Vagina (tissue), 2 donors: ENCODE measurements at places on chromosomes 3 and 15.

- no peak for DNase-seq
- H3K27me3 ChIP-seq: no peaks in the 10 kb centered on the region
- no peak overlapping the region for H3K4me3 ChIP-seq
- no peaks in the 10 kb centered on the region for H3K36me3 ChIP-seq
- no peak overlapping the region for H3K27ac ChIP-seq
Measured at GRCh38 chr3:25610167-25610566, 54.5 kb downstream of the TOP2B start.

GRCh38 chr15:82810890-82811426 lies 1.5 kb downstream of the WHAMM start:
- H3K27me3 ChIP-seq: no peaks in the 10 kb centered on the region
- no peaks in the 10 kb centered on the region for H3K36me3 ChIP-seq

- H3K27me3 ChIP-seq: no peaks in the 10 kb centered on the region
- H3K4me3 ChIP-seq: no peak overlapping the region
- H3K4me1 ChIP-seq: peaks cover 50% of the 10 kb centered on the region
- H3K27ac ChIP-seq: no peak overlapping the region
- no peaks in the 10 kb centered on the region for H3K36me3 ChIP-seq
Measured at GRCh38 chr15:66620744-66621344, 55.0 kb upstream of the LCTL start.

- H3K27ac ChIP-seq: no peak overlapping the region
- H3K27me3 ChIP-seq: no peaks in the 10 kb centered on the region
- H3K36me3 ChIP-seq: no peaks in the 10 kb centered on the region
- DNase-seq: no peak
- no peak overlapping the region for H3K4me3 ChIP-seq
Measured at GRCh38 chr3:101966226-101966625, 116.9 kb downstream of the NFKBIZ start.

DNA sequence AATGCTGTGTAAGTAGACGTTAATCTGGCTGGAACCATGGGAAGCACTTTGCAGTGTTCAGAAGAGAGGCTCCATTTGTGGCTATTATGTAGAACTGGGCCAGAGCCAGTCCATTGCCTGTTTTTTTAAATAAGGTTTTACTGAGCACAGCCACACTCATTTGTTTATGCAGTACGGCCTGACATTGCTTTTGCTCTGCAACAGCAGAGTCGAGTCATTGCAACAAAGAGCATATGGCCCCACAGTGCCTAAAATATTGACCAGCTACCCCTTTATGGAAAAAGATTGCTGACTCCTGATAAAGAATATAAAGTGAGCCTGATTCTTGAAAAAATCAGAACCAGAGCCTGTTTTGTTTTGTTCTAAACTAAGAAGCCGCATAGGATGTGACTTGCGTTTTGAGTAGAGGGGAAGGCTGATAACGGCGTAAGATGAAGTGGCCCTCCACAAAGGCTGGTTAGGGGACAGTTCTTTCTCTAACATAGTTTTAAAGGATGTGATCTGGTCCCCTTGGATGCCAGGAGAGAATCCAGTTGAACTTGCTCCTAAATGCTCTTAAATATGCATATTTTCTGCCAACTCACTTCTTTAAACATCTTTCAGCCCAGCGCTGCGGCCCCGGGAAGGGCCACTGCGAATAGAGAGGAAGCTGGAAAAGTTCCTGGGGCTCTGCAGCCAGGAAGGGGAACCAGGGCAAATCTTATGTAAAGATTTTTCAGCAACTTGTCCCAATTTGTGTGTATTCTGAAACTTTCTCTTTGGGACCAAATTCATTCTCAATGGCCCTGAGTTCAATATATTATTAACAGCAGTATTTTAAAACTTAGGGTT lies 64.5 kb downstream of the GLDN start:
- no peaks in the 10 kb centered on the region for H3K4me1 ChIP-seq
- H3K36me3 ChIP-seq: no peaks in the 10 kb centered on the region
- H3K27ac ChIP-seq: no peak overlapping the region
- no peak overlapping the region for H3K4me3 ChIP-seq
- peak; percentile 25 for DNase-seq
- H3K27me3 ChIP-seq: no peaks in the 10 kb centered on the region

DNA sequence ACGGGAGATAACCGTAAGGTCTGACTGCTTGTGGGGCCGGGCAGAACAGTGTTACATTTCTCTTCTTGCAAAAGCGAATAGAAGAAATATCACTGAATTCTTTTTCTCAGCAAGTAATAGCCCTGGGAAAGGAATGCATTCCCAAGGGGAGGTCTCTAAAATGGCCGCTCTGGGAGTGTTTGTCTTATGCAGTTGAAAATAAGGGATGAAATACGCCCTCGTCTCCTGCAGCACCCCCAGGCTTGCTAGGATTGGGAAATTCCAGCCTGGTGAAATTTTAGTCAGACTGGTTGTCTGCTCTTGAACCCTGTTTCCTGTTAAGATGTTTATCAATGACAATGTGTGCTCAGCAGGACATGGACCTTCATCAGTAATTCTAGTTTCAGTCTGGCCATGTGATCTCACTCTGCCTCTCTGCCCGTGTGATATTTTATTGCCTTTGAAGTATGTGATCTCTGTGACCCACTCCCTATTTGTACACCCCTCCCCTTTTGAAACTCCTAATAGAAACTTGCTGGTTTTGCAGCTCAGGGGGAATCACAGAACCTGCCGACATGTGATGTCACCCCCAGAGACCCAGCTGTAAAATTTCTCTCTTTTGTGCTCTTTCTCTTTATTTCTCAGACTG lies 715.6 kb downstream of the ROBO1 start:
- no peaks in the 10 kb centered on the region for H3K36me3 ChIP-seq
- no peaks in the 10 kb centered on the region for H3K4me1 ChIP-seq
- no peak overlapping the region for H3K27ac ChIP-seq
- DNase-seq: no peak
- no peak overlapping the region for H3K4me3 ChIP-seq
- H3K27me3 ChIP-seq: no peaks in the 10 kb centered on the region

GRCh38 chr3:190024912-190025311 lies 95.8 kb downstream of the P3H2 start:
- H3K4me3 ChIP-seq: no peak overlapping the region
- H3K27me3 ChIP-seq: no peaks in the 10 kb centered on the region
- DNase-seq: no peak
- H3K36me3 ChIP-seq: no peaks in the 10 kb centered on the region
